CD8-positive, alpha-beta memory T cell (primary cell): ENCODE measurements at places on chromosomes 5 and 9. TPM values are rescaled to one million over a fixed set of nuclear protein-coding genes. Genes with fewer than 3 reads are reported as not detected.

Gene PNPLA7
- 2.0 TPM for total RNA-seq

Gene ARSI
- not detected for total RNA-seq

Gene CBY3
- total RNA-seq = 0.57 TPM

Gene SLC34A3
- not detected for total RNA-seq

Gene BRINP1
- not detected for total RNA-seq

Gene GAS1
- 0.42 TPM for total RNA-seq

Gene LOX
- total RNA-seq = not detected

Gene ISL1
- not detected for total RNA-seq
